NCI-H446 treated with DMSO at 0.1 percent for 48 hours (cell line): ENCODE measurements at places on chromosomes 5 and 9.
A peak's percentile ranks its signal among the peaks of the same experiment; 100 is the strongest.

DNA sequence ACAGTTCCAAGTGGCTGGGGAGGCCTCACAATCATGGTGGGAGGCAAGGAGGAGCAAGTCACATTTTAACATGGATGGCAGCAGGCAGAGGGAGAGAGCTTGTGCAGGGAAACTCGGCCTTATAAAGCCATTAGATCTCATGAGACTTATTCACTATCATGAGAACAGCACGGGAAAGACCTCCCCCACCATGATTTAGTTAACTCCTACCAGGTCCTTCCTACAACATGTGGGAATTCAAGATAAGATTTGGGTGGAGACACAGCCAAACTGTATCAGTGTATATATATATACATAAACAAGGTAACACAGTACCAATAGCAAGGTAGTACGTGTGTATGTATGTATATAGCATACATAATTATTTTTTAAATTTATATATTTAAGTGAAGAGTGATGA lies 50.9 kb downstream of the NFX1 start:
- DNase-seq = no peak

DNA sequence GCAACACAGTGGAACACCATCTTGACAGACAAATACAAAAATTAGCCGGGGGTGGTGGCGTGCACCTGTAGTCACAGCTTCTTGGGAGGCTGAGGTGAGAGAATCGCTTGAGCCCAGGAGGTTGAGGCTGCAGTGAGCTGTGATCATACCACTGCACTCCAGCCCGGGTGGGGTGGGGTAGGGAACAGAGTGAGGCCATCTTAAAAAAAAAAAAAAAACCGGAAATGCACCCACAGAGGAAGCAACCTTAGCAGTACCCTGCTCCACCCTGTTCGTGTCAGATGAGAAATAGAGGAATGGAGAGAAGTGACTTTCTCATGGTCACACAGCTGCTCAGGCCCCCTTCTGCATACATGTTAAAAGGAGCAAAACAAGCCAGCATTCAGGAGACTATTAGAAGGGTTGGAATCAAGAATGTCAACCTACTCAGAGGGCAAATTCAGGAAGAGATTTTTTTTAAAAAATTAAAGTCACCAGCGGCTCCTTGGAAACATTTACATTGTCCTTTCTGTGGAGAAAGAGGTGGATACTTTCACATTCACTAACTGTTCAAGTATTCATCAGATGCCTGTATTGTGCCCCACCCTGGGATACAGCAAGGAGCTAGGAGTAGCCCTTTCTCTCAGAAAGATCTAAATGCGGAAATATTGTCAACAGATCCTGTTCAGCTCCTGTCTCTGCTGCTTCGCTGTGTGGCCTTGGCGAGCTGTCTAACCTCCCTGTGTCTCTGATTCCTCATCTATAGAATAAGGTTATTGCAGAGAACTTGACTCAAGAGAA lies 41.0 kb downstream of the CYFIP2 start:
- no peak for DNase-seq

DNA sequence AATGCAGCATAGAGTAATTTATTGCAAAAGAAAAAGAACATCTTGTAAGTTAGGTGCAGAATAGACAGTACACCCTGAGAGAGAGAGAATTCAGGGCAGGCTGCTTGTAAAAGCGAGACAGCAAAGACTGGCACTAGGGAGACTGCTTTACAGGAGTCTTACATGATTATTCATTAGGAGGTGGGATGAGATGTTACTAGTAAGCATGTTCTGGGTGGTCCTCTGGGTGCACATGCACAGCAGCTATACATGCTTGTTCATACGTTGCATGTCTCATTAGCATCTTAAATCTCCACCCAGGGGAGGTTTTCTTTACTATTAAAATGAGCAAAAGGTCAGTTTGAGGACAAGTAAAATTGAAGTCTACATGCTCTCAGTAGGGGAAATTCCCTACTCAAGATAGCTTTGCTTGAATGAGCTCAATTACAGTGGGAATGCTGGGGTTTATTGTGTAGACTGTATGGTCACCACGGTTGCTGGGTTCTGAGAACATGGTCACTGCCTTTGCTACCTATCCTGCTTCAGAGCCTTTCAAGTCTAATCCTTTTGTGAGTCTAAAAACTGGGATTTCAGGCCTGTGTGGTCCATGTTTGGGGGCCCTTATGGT lies 60.6 kb downstream of the RGS7BP start:
- DNase-seq = no peak

DNA sequence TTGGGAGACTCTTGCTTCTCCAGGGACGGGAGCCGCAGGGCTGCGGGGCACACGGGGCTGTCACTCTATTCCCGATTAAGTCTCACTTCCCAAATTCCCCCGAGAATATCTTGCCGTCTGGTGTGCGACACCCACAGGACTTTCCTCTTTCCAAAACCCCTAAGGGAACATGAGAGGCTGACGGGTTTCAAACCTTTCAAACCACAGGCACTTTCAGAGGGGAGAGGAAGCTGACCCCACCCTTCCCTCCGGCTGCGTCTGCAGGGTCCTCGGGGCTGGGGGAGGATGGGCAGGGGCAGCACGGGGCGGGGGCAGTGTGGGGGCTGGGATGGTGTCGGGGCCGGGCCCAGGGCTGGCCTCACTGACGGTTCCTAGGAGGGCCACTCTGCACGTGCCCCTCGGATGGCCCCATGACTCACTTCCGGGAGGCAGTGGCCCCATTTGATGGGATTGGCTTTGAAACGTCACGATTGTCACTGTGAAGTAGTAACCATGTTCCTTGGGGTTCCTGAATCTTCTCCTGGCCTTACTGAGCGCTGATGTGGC lies 38.2 kb downstream of the SLC9A3 start:
- no peak for DNase-seq

- no peak for DNase-seq
Observed at GRCh38 chr5:83492331-83492730, 20.8 kb downstream of the VCAN start.

- DNase-seq = no peak
Observed at GRCh38 chr9:137789295-137789895, 88.2 kb upstream of the CACNA1B start.

DNA sequence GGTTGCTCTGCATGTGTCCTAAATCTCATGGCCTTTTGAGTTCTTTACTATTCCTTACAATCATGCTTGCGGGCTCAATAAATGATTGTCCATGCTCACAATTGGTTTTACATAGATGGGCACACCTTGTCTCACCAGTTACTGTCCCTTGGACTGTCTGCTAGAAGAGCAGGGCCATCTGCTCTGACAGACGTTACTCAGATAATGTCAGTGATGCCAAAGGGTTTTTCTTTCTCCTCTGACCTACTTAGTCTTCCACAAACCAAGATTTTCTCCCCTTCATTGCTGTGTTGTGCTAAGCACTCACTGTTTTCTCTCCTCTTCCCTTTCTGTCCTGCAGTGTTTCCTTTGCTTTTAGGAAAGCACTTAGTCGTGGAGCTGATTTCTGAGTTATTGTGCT lies 562.3 kb downstream of the KIF4B start:
- DNase-seq = no peak

DNA sequence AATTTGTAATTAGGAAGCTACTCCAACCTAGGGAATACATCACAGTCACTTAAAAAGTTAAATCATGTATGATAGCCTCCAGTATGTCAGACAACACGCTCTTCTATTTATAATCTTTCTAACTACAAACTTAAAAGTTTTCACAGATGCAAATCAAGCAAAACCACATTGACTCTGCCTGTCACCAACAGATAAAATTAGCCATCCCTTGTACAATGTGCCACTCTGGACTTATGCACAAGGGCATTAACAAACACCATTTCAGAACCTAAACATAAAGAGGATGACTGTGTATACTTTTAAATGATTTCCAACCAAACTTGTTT lies 14.7 kb downstream of the ERP44 start:
- no peak for DNase-seq

- no peak for DNase-seq
Observed at GRCh38 chr5:161078793-161079192, 226.8 kb upstream of the ATP10B start.

DNA sequence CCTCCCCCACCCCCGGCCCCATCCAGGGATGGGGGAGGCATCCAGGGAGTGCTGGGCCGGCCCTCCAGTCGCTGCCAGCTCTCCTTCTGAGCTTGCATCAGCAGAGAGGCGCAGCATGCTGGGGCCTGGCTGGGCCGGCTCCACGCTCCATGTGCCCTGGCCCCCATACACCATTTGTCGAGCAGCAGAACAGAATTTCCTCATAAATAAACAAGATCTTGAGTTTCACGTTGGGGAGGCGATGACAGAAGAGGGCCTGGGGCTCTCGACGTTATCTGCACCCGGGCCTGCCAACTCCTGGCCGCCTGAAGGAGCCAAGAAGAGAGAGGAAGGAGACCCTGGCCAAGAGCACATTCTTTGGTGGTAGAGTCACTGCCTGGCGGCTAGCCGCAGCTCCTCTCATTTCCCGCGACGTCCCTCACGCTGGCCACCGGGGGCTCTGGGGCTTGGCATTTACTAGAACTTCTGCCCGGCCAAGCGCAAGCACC lies 177.0 kb downstream of the FGF18 start:
- peak; percentile 94 for DNase-seq

- peak; percentile 19 for DNase-seq
Observed at GRCh38 chr5:59036274-59036961, 453.5 kb downstream of the RAB3C start.

DNA sequence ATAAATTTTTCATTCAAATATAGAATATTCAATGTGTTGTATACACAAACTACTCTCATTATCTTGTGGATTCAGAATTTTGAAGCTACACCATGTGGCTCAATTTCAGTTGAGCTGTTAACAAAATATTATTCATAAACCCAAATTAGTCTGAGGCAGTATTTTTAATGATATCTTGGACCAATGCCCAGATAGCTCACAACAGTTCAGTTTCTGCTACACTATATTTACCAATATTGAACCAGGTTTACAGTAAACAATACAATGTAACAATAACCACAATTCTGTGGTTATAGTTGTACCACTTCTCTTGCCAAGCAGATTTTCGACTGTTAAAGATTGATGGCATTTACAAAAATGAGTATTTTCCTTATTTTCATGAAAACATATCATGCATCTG lies 99.9 kb downstream of the SSBP2 start:
- DNase-seq = peak; percentile 59

DNA sequence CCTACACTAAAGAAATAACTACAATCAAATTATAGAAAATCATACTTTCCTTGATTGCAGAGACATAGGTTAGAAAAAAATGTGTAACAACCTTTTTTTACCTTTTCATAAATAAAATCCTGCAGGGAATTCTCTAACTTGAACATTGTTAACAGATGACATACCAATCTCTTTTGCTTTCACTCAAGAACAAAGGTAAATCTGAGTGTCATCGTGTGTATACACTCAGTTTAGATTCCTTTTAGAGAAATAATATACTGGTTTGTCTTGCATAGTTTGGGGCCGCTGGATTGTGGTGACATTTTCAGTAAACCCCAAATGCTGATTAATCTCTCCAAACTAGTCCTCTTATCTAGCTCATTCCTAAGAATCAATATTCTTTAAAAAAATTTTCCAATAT lies 20.8 kb upstream of the MTAP start:
- DNase-seq = no peak

- DNase-seq = no peak
Observed at GRCh38 chr5:103638979-103639378, 76.4 kb upstream of the NUDT12 start.

- no peak for DNase-seq
Observed at GRCh38 chr9:137141976-137142936, 3.3 kb downstream of the GRIN1 start.

DNA sequence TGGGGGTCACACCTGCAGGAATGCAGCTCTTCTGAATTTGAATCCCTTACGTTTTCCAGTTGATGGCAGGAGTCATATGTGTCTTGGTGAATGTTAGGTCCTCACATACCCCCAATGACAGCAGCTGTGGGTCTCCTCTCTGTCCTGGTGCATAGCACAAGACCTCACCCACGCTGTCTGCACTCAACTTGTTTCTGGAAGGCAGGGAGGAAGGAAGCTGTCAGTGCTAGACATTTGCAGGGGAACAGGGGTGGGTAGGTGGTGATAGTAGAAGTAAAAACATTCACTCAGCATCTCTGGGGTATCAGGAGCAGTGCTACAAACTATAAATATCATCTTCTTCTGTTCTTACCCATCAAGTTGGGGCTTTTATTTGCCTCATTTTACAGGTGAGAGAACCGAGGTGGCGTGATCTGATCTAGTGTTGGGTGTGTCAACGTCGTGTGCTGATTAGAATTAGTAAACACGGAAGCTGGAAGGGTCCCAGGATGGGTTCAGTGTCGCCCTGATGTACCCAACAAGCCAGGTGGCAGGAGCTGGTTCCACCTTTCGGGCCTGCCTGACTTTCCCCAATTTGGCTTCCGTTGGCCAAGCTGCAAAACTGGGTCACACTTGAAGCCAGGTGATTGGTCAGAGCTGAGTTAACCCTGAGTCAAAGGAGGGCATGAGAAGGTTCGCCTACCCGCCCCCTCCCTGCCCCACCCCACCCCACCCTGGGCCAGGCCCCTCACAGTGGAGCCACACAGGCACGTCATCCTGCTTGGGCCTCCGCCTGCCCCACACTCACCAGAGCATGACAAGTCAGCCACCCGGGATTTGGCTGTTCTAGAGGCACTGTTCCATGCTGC lies 15.8 kb downstream of the ERGIC1 start:
- DNase-seq = no peak

DNA sequence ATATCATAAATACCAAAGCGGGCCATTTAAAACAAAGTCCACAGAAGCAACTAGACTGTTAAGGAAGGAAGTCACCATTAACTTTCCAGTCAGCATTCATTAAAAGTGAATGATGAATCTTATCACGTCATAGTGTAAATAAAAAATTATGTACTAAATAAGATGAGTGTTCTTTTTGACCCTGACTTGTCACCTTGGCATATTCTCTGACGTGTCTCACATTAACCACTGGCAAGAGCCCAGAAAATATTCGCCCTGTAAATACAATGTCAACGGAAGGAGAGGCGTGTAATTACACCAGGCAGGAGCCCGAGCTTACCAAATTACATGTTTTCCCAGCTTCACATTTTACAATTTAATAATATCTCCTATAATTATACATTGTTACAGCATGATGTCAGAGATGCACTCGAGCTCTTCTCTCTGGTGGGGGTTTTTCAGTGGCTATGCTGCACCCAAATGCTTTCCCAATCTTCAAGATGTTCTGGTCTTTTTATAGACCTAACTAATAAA lies 29.3 kb upstream of the UBE2QL1 start:
- no peak for DNase-seq

GRCh38 chr5:55220433-55221185 lies 6.5 kb downstream of the MCIDAS start:
- DNase-seq = no peak

GRCh38 chr9:26893030-26893676 lies 551 bp upstream of the CAAP1 start:
- no peak for DNase-seq

GRCh38 chr9:26181836-26182235 lies 503.6 kb upstream of the TUSC1 start:
- no peak for DNase-seq

DNA sequence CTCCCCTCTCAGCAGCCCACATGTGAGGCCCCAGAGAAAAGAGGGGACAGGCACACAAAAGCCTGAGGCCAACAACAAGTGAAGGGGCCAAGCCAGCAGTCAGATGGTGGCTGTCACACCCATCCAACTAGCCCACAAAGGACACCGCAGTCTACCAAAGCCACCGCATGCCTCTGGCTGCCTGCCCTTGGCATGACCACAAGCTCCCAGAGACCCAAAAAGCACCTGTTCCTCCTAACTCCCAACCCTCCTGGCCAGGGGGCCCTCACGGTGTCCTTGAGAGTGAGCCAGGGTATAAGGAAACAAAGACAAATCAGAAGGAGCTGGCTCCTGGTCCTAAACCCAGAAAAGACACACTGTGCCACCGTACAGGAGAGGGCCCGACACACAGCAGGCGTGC lies 77.8 kb upstream of the LRRTM2 start:
- DNase-seq = no peak

GRCh38 chr9:116837018-116837989 lies 150.2 kb downstream of the TRIM32 start:
- DNase-seq = no peak
